Activated CD4-positive, alpha-beta T cell treated with anti-CD3 and anti-CD28 coated beads, Interleukin-2, amount 10 ng/mL, durations not matched to agents 7 days and 5 days (primary cell): ENCODE measurements at places on chromosomes 12 and 14. TPM values are rescaled to one million over a fixed set of nuclear protein-coding genes. Genes with fewer than 3 reads are reported as not detected.

The INHBC gene
- not detected for total RNA-seq

The PTHLH gene
- not detected for total RNA-seq

GRCh38 chr14:55749201-55749812 is 169.3 kb downstream of the KTN1 start:
- DNase-seq: no peak

GRCh38 chr12:52221912-52222457 is 11.1 kb upstream of the KRT7 start:
- peak; percentile 79 for DNase-seq

GRCh38 chr14:68653804-68654203 is 139.1 kb downstream of the ZFP36L1 start:
- DNase-seq: no peak
